ENCODE measurements at places on chromosomes 13 and 19.

- peak; percentile 97 for DNase-seq
Measured at GRCh38 chr19:11142528-11143171, 12.9 kb downstream of the SPC24 start.

DNA sequence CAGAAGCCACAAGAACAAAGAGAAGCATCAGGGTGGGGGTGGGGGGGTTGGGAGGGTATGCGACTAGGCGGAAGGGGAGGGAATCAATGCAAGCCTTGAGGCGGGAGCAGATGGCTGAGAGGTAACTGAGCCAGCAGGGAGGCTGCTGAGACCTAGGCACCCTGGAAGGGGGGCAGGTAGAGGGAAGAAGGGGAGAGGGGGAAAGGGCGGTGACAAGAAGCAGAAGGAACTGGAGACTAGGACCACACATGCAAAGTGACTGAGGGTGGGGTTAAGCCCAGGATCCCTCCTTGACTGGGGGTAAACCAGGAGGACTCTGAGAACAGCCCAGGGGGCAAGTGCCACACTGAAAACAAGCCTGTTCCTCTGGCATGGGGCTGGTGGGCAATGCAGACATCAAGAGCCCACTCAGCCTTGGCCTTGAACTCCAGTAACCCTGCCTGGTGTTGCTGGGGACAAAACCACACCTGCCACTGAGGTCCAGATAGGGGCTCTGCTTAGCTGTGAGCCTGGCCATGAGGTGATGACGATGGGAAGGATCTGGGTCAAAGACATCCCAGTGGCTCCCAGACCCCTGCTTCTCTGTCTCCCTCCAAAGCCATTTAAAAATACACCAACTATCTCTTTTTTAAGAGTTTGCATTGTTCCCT, 20.3 kb downstream of the OPA3 start:
- DNase-seq = no peak

DNA sequence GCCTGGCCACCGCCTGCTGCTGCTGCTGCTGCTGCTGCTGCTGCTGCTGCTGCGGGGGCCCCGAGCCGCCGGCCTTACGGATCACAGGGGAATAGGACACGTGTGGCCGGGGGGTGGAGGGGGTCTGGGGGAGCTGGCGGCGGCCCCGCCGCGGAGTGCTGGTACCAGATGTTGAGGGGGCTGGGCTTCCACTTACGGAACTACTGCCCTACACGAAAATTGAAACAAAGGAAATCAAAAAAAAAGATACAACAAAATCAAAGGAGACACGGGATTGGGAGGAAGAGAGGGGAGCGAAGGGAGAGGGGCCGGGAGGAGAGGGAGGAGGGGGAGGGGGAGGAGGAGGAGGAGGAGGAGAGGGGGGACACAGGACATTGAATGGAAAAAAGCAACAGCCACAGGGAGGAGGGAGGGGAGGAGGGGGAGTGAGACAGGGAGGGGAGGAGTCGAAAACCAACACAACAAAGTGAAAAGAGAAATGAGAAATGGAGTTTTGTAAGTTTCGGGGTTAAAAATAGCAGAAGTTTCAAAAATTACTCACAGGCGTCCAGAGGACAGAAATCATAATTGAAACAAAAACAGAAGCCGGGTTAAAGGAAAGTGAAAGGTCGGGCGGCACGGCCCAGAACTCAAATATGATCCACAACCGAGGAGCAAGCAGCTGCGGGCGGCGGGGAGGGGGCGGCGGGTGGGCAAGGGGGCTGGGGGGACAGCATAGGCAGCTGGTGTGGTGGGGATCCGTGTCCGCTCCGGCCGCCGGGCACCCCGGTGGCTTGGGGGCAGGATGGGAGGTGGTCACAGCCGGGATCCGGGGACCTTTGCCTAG, 57.8 kb downstream of the IER2 start:
- no peak for DNase-seq

DNA sequence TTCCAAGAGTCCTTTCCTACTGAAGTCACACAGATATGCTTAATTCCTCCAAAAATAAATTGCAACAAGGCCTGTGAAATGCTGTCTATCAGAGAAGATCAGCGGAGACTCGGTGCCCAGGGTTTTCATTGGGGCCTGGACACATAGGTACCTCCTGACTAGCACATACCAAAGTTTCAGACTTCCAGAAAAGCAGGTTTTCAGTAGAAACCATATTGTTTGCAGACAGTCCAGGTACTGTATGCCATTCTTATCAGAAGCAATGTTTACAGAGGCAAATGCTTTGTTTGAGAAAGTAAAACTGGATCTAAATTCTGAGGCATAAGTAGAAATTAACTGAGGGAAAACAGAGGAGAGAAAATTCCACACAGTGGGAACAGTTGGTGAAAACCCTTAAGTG, 12.8 kb downstream of the ZNF229 start:
- no peak for DNase-seq

DNA sequence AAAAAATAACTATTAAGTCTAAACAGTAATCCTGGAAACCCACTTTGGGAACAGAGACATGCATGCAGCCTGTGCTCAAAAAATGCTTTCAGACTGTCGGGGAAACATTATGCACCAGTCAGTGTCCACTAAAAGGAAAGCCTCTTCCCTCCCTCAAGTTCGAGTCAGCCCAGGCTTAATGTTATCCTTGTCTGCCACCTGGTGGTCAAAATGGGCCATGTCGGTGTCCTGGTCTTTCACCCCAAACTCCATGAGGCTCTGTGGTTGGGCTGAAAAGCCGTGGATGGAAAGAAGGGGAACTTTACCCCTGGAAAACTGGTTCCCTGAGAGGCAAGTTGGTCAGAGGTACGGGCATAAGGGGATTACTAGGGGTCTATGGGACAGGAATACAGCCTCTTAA, 88.4 kb upstream of the ZNF492 start:
- DNase-seq = no peak

DNA sequence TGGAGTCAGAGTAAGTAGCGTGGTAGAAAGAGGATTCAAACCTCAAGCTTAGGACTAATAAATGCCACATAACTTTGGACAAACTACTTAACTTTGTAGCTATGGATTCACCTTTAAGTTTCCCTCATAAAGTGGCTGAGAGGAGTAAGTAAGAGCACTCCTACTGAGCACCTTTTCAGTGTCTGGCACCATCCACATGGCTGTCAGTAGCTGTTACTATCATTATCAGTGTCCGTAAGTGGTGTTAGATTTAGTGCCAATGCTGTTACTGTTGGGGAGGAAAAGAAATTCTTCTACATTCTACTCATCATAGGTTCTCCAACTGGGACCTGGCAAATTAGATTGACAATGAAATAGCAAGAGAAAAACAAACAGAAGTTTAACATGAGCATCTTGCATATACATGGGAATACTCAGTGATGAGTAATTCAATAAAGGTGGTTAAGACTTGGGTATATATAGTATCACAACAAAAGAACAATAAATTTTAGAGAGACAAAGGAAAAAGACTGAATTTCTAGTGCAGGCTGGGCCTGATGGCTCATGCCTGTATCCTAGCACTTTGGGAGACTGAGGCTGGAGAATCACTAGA, 165.6 kb upstream of the NBEA start:
- DNase-seq = no peak

DNA sequence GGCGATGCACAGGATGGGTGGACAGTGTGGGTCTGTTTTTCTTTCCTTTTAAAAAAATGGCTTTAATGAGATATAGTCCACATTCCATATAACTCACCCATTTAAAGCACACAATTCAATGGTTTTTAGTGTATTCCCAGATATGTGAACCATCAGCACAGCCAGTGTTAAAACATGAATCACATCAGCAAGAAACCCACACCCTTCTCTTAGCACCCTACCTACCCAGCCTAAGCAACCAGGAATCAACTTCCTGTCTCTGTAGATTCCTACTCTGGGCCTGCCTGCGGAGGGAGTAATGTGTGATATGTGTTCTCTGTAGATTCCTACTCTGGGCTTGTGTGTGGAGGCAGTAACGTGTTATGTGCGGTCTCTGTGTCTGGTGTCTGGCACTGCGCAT, 11.9 kb downstream of the TMEM255B start:
- DNase-seq = peak; percentile 48

GRCh38 chr13:40207001-40207478, 459.4 kb downstream of the FOXO1 start:
- no peak for DNase-seq

All from SJSA1 (cell line).